ENCODE measurements at places on chromosomes 1 and 21. TPM values are rescaled to one million over a fixed set of nuclear protein-coding genes. Genes with fewer than 3 reads are reported as not detected.

- DNase-seq = no peak
Measured at GRCh38 chr1:236039740-236040685, 24.9 kb downstream of the NID1 start.

DNA sequence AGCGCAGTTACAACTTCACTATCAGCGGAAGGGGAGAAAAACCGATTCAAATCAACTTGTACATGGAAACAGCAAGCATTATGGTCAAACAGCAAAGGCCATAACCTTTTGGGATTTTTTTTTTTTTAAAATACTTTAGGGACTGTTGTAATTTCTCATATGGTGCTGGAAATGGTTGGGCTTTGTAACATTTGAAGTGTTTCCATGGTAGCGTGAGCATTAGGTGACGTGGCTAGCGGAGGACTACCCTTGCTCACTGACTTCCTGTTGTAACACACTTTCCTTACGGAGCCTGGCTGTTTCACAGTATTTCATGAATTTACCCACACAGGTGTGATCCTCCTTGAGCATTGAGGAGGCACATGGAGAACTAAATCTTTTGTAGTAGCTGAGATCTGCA lies 269.5 kb downstream of the TM2D1 start:
- no peak for DNase-seq

DNA sequence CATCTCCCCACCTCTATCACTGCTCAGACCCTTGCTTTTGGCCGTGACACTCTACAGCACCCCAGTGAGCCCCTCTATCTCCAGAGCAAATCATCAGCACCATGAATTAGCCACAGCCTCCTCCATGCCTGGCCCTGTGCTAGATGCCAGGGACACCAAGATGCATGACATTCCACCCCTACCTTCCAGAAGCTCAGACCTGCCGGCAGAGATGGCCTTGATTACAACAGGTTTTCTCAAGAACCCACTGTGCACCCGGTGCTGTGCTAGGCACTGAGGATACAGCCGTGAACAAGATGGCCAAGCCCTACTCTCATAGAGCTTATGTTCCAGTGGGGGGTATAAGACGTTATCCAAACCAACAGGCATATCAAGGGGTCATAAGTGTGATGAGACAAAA lies 30.6 kb downstream of the CDK18 start:
- no peak for DNase-seq

- DNase-seq = peak; percentile 94
Measured at GRCh38 chr1:67652800-67653199, 32.2 kb upstream of the GADD45A start.

FOXO6 gene
- not detected for total RNA-seq

MIXL1 gene
- total RNA-seq = not detected

DNA sequence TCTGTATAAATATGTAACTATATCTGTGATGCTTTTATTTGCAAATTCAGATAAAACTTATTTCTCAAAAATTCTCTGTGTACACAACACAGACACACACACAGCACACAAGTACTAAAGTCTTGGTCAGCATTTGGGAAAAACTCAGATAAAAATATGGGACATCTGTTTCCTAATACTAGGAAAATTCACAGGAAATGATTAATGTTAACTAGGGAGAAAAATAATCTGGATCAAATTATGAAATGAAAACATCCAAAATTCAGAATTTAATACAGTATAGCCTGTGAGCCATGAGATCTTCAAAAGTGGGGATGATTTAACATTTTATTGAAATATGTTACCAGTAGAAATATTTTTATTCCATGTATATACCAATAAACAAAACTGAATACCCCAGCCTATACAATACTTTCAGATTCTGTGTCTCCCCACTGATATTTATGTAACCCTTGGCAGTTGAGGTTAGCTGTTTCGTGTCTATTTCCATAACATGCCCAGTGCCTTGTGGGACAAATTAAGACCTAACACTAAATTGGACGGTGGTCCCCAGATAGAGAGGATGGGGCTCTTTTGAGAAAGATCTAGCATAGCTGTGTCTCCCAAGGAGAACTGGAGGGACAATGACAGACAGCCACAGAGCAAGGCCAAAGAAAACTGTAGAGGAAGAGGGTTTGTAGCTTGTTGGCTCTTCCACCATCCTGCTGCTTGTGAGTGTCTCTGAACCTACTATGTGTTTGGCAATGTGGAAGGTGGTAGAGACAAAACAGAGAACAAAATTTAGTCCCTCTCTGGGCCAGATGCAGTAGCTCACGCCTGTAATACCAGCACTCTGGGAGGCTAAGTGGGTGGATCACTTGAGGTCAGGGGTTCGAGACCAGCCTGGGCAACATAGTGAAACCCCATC lies 47.2 kb downstream of the GNG12 start:
- DNase-seq = no peak

- no peak for DNase-seq
Measured at GRCh38 chr1:101050869-101051268, 25.3 kb upstream of the DPH5 start.

DNA sequence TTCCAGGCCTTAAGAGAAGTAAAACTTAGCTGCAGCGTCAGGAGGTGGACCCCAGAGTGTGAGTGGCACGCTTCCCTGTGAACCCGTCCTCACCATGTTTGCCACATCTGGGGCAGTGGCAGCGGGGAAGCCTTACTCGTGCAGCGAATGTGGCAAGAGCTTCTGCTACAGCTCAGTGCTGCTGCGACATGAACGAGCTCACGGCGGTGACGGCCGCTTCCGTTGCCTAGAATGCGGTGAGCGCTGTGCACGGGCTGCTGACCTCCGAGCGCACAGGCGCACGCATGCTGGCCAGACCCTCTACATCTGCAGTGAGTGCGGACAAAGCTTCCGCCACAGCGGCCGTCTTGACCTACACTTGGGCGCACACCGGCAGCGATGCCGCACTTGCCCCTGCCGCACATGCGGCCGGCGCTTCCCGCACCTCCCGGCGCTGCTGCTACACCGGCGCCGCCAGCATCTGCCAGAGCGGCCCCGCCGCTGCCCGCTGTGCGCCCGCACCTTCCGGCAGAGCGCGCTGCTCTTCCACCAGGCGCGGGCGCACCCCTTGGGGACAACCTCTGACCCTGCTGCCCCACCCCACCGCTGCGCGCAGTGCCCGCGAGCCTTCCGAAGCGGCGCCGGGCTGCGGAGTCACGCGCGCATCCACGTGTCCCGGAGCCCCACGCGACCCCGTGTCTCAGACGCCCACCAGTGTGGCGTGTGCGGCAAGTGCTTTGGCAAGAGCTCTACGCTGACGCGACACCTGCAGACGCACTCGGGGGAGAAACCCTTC lies 9.3 kb downstream of the ZNF672 start:
- DNase-seq = no peak

TCP10L gene
- total RNA-seq = 0.13 TPM

F3 gene
- 618 TPM for total RNA-seq

DCST2 gene
- under 0.01 TPM for total RNA-seq

DNA sequence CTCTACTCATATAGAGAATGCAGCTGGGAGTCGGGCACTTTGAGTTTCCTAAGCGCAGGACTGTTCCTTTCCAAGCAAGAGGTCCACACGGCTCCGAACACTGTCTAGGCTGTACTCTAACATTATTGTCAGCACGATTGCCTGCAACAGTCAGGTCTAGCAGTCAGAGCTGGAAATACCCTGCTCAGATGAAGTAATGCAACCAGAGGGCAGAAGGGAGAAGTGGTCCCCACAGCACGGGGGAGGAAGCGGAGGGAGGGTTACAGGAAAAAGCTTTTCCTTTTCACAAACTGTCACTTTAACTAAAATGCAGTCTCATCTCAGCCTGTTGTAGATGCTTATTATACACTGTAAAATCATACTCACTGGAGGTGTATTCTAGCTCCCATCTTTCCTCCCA lies 98.9 kb upstream of the SLC44A3 start:
- DNase-seq = no peak

GRCh38 chr1:45589861-45590260 lies 6.0 kb downstream of the NASP start:
- peak; percentile 45 for DNase-seq

S100A9 gene
- total RNA-seq = 735 TPM

- no peak for DNase-seq
Measured at GRCh38 chr1:15449567-15449966, 7.0 kb upstream of the CELA2A start.

DNA sequence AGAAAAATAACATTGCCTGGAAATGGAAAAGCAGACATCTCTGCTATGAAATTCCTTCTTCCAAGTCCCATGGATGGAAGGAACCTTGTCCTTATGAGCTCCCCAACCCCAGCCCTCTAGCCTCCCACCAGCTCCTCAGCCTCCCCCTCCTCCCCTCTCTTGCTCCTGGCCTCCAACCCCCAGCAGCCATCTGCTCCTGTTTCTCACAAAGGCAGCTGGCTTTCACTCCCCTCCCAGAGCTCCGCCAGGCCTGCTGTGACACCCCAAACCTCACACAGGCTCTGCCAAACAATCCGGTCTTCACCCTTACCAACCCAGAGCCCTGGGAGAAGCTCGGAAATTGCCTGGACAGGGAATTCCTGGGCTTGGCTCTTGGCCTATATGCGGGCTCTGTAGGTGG lies 69.2 kb downstream of the KLHDC7A start:
- no peak for DNase-seq

SASS6 gene
- total RNA-seq = 1.6 TPM

RPTN gene
- 0.53 TPM for total RNA-seq

DNA sequence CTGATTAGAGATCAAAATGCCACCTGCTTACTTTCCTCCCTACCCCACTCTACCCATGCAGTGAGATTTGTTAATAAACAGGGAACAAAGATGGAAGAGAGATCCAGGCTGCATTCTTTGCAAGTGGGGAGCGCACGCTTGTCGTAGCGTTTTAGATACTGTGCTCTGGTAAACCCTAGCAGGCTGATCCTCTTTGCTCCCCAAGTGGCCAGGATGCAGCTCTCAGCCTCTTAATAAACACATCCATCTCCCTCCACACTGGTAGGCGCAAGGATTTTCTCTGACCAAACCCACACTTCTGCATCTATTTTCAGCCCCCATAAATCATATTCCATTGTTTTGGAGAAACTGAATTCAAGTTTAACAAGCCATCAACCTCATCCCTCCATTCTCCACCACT lies 2.9 kb downstream of the PGBD5 start:
- no peak for DNase-seq

- no peak for DNase-seq
Measured at GRCh38 chr1:192810253-192810880, 1.5 kb downstream of the RGS2 start.

DNA sequence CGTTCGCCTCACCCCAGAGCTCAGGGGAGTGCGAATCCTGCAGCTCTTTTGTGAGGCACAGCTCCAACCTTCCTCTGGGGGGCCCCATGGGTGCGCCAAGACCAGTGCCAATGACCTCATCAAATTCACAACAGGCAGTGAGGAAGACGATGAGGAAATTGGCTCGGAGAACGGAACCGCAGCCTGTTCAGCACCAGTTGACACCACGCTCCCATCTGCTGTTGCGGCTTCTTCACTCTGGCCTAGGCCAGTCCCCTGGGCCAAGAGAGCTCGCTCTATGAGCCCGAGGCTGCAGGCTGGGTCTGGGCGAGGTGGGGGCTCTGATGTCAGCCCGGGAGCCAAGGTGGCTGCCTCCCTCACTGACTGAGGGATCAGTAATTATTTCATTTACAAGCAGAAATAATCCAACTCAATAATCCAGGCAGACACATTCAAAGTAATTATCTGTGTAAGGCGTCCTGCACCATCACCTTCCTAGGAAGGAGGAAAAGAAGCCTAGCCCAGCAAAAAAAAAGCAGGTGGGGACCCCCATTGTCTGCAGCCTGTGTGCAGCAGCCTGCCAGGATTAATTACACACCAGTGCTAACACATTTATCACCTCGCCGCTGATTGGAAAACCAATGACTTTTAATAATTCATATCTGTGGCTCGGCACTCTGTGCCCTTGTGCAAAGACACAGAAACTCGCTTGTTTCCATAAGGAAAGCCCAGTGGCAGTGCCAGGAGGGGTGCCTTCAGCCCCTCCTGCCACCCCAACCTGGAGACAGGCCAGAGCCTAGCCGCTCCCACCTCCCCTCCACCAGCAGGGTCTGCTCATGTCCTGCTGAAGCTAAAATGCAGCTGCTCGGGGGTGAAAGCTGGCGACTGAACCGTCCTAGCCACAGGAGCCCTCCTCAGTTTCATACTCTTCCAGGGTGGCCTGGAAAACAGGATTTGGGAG lies 1.9 kb downstream of the PLEKHA6 start:
- DNase-seq = no peak

CHRNB2 gene
- not detected for total RNA-seq

GRCh38 chr1:244761279-244761678 lies 74.2 kb upstream of the COX20 start:
- DNase-seq = no peak

GRCh38 chr1:149888247-149888998 lies 10.9 kb upstream of the BOLA1 start:
- peak; percentile 74 for DNase-seq

RBM11 gene
- 0.26 TPM for total RNA-seq

DNA sequence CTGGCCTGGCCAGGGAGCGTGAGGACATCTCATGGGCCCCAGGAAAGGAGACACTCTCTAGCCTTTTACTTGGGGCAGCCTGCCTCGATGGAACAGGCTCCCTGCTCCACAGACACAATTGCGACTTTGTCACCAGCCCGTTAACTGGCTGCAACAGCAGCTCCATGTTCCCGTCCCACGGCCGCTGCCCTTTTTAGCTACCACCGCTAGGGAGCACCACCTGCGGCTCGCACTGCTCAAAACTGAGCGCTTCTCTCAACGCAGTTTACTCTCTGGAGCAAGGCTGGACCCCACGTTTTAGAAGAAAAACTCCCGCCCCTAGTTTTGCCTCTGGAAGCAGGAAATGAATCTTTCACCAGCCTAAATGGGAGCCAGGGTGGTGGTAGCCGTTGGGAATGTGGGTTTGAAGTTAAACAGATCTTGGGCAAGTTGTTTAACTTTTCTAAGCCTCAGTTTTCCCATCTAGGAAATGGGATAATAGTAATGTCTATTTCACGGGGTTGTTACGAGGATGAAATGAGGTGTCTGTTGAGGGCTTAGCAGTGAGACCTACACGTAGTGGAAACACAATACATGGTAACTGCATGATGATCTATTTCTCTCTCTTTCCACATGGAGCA lies 3.5 kb upstream of the LRRC38 start:
- peak; percentile 4 for DNase-seq

SYT2 gene
- total RNA-seq = under 0.01 TPM

GRCh38 chr1:85417876-85418275 lies 47.1 kb downstream of the DDAH1 start:
- no peak for DNase-seq
